ENCODE measurements at places on chromosomes 2 and 18.

DNA sequence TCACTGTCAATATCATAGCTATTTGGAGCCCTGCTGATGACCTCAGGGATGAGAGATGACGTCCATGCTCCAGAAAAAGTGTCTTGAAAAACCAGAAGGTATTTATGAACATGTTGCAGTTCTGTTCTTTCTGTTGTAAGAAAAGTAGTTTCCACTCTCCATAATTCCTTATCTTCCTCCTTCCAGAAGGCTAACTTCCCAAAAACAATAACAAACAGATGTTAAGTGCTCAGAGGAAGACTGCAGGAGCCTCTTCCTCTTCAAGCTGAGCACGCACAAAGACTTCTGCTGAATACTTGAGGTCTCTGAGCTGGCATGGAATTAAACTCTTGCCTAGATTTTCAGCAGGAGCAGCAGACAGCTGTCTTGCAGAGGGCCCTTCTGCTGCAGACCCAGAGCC lies 434.5 kb upstream of the KLHL29 start:
- DNase-seq: no peak

DNA sequence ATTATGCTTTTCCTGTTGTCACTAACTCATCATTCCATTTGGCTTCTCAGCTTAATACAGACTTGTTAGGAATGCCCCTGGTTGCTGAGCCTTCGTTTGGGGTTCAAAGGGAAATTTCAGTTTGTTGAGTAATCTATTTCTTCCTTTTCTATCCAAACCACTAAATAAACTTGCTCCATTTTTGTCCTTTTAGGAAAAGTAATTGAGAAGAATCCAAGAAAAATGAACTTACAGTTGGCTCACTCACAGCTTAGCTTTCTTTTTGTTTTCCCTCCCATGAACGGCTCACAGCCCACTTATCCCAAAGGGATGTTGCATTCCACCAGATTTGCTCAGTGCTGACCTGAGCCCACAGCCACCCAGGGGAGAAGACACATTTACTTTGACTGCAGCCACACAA lies 73.9 kb downstream of the SOX11 start:
- no peak for DNase-seq

- no peak for DNase-seq
Observed at GRCh38 chr2:73239776-73240175, 5.7 kb downstream of the CCT7 start.

GRCh38 chr2:80322311-80322920 lies 17.9 kb upstream of the LRRTM1 start:
- DNase-seq: no peak

- DNase-seq: no peak
Observed at GRCh38 chr2:20766798-20767644, 55.9 kb downstream of the LDAH start.

DNA sequence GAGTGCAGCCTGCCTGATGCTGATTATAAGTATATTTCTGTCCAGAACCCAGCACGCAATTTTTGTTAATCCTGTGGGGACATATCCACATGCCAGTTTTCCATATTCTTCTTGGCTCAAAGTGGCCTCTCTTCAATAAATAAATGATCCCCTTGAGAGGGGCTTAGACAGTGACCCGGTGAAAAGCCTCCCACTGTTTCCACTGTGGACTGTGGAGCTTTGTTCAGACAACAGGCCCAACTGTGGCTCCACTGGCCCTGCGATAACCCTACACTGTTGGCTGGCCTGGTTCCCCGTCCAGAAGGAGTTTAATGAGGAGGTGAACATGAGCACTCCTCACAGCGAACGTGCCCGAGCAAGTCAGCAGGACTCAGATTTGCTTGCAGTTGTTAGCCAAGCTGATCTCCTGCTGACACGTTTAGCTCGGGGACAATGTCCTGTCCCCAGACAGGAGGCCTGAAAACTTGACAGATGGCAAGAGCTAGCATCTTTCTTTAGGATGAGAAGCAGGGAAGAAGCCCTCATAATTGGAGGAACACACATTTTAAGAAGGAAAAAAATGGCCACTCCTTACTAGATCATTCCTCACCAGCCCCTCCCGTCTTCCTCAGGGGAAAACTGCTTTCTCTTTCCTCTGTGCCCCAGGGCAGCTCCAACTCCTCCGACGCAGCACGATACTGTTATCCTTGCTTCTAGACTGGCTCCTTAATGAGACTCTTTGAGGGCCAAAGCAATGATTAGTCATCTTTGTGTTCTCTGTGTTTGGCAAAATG lies 20.0 kb upstream of the MTCL1 start:
- DNase-seq: no peak

DNA sequence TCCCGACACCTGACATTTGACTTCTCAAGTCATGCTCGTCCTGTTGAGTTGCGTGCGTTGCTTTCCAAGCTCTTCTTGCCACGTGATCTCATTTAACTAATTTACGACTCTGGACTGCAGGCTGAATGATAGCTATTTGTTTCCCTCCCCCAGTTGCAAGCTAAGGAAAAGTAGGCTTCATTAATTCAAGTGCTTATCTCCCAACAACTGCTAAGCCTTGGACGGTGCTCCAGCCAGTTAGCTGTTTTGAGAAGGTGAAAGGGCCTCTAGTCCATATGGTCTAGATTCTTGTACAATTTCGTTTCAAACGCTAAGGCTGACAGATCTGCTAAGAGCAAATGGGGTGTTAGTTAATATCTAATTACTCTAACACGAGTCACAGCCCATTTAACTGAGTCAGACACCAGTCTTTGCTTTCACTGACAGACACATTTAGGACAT lies 21.1 kb downstream of the GPR45 start:
- DNase-seq: no peak

DNA sequence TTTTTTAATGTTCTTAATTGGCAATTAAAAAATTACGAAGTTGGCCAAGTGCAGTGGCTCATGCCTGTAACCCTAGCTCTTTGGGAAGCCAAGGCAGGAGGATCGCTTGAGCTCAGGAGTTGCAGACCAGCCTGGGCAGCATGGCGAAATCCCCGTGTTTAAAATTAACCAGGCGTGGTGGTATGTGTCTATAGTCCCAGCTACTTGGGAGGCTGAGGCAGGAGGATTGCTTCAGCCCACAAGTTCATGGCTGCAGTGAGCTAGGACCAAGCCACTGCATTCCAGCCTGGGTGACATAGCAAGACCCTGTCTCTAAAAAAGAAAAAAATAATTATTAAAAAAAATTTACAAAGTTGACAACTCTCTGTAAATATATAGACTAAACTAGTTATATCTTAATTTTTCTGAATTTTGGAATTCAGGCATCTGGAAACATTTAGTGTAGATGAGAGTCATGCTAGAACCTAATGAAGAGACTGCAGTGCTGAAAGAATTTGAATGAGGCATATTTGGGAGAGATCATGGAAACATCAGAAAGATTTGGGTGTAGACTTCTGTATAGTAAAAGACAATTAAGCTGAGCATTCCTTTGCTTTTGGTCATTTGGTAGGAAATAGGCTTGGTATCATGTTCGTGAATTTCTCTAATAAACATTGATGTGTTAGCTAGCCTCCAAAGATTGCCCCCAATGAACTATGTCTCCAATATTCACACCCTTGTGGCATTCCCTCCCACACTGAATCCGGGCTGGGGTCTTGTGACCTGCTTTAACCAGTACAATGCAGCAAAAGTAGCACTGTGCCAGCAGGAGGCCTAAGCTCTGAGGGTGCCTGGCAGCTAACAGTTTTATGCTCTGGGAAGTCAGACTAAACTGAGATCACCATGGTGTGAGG lies 4.2 kb upstream of the ROCK1 start:
- no peak for DNase-seq

GRCh38 chr2:43225093-43225787 lies 1.2 kb downstream of the ZFP36L2 start:
- peak; percentile 66 for DNase-seq

GRCh38 chr2:228689053-228689452 lies 507.6 kb upstream of the SPHKAP start:
- DNase-seq: no peak
